ENCODE measurements at places on chromosomes 3 and 15.

GRCh38 chr15:71465131-71465955 lies 345.0 kb upstream of the NR2E3 start:
- no peak for DNase-seq

- DNase-seq: no peak
Measured at GRCh38 chr3:161640181-161640580, 143.6 kb downstream of the OTOL1 start.

GRCh38 chr3:117268318-117268717 lies 558.7 kb downstream of the TUSC7 start:
- DNase-seq: no peak

DNA sequence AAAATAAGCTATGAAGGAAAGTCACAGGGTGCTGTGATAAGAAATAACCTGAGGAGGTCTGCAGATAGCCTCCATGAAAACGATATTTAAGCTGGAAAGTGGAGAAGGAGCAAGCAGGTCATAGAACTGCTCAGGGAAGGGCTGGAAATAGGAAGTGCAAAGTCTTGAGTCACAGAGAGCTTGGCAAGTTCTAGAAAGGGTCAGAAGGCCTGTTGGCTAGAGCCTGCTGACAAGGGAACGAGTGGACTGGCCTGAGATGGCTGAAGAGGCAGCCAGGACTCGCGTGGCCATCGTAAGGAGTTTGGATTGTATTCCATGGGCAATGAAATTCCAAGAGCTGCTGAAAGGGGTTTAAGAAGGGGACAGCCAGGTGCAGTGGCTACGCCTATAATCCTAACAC lies 64.7 kb upstream of the IL12A start:
- DNase-seq: no peak

- no peak for DNase-seq
Measured at GRCh38 chr15:26083457-26083856, 220.3 kb upstream of the ATP10A start.

DNA sequence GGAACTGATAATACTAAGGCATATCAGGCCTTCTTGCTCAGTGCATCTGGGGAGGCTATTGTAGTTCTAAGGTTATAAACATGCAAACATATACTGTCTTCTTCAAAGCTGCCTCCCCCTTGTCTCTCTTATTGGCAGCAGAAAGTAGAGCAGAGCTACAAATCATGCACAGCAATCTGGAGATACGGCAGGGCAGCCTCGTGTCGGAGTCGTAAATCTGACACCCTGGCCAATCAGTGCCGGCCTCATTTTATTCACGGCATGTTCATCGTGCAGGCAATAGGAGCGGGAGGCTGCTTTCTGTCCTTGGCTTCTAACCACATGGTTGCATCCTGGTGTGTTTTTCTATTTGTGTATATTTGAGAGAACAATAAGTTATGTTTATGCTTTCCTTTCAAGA lies 300.2 kb upstream of the CNTN6 start:
- DNase-seq: no peak

- peak; percentile 40 for DNase-seq
Measured at GRCh38 chr3:119145500-119146167, at the start of gene TEX55. TSS of gene TEX55 (plus strand) at chr3:119146165. CDS start at chr3:119146190, 25 bp downstream.

DNA sequence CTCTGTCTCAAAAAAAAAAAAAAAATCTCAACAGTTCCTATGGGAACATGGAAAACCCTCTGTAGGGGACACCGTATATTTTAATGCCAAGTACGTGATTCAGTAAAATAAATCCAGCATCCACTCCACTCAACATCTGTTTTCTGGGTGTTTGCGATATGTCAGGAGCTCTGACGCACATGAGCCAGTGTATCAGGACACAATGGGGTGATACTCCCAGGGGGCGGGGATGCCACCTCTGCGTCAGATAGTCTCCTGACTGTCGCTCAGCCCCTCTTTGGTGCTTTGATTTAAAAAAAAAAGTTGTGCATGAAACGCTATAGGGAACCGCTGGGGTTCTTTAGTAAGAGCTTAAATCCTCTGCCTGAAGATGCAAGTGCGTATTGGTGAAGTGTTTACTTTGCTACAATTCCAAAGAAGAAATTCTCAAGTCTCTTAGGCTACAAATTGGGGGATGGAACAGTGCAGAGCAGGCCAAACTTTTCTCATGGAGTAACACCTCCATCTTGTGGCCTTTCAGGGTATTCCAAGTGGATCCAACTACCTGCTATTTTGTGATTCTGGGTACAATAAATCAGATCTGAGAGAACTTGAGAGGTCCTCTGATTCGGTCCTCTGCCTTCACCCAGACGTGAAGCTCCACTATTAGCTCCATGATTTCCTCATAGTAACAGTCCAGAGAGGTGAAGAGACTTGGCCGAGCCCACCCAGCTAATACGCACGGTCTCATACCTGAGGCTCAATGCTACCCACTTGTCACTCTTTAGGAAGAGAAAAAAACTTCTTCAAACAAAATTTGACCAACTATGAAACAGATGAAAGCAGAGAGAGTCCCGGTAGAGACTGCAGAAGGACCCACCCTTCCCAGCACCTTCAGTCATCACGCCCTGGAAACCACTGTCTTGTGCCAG lies 9.3 kb upstream of the NR2E3 start:
- DNase-seq: peak; percentile 26

GRCh38 chr15:79176151-79176550 lies 85.6 kb upstream of the RASGRF1 start:
- DNase-seq: no peak

- DNase-seq: no peak
Measured at GRCh38 chr3:8301977-8302735, 199.5 kb upstream of the LMCD1 start.

DNA sequence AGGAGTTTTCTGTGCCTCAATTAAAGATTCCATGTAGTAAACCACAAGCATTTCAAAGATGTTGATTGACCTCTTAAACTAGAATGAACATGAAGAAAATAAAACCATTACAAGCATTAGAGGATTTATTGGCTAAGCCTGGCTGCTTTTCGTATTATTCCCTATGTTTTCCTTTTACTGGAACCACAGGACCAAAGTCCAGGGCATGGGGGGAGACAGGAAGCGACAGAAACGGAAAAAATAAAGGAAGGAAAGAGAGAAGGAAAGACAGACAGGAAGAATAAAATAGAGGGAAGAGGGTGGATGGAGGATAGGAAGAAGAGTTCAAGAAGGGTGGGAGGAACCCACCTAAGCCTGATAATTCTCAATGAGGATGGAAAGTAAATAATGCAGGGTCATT lies 169.9 kb downstream of the SHQ1 start:
- DNase-seq: no peak

- no peak for DNase-seq
Measured at GRCh38 chr3:178538056-178538455, 1.8 kb downstream of the KCNMB2 start.

GRCh38 chr3:45033791-45034190 lies 7.7 kb downstream of the CLEC3B start:
- no peak for DNase-seq

DNA sequence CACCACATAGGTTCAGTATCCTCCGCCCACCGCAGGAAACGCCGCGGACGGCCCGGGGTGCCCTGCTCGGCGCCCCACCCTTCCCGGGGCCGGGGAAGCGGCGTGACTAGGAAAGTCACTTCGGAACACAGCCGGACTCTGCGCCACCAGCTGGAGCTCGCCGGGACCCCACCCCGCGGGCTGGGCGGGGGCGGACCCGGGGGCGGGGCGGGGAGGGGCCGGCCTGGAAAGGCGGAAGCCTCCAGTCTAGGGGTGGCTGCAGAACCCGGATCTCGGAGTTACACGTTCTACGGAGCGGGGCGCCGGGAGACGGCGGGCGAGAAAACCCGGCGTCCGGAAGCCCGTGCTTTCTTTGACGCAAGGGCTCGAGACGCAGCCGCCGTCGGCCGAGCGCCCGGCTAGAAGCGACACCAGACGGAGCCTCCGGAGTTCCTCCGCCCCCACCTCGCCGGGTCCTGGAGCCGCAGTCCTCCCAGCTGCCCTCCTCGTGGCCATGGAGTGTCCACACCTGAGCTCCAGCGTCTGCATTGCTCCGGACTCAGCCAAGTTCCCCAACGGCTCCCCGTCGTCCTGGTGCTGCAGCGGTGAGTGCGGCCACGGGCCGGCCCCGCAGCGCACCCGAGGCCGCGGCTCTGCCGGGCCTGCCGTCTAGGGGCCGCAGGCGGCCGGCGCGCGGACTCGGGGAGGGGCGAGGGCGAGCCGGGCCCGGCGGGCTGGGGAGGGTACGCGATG lies at the start of gene USP3:
TSS of gene USP3 (plus strand) at position 347 of the 732 bp plus-strand sequence. CDS start at position 494, 147 bp downstream.
- peak; percentile 81 for DNase-seq

DNA sequence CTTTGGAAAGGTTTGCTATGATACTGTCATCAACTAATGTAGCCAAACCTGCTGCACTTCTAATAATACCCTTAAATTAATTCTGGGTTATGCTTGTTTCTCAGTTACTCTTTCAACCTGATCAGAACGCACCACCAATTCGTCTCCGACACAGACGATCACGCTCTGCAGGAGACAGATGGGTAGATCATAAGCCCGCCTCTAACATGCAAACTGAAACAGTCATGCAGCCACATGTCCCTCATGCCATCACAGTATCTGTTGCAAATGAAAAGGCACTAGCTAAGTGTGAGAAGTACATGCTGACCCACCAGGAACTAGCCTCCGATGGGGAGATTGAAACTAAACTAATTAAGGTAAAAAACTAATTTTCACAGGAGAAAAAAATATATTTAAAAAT lies 7.9 kb upstream of the RPLP1 start:
- no peak for DNase-seq

DNA sequence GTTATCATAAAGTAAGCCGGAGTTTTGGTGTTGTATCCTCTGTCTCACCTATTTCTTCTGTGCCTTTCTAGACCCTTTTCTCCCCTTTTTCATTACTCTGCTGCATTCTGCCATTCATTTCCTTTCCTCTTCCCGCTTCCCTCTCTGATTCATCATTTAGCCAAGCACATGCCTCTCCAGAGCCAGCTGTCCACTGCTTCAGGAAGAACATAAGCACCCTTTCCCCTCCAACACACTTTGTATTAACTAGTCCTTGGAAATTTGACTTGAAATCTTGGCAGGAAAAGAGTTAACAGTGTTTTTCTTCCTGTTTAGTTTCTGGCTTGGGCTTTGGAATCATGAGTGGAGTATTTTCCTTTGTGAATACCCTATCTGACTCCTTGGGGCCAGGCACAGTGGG lies 9.7 kb downstream of the APH1B start:
- DNase-seq: no peak

GRCh38 chr3:134846911-134847317 lies 51.9 kb downstream of the EPHB1 start:
- DNase-seq: no peak

DNA sequence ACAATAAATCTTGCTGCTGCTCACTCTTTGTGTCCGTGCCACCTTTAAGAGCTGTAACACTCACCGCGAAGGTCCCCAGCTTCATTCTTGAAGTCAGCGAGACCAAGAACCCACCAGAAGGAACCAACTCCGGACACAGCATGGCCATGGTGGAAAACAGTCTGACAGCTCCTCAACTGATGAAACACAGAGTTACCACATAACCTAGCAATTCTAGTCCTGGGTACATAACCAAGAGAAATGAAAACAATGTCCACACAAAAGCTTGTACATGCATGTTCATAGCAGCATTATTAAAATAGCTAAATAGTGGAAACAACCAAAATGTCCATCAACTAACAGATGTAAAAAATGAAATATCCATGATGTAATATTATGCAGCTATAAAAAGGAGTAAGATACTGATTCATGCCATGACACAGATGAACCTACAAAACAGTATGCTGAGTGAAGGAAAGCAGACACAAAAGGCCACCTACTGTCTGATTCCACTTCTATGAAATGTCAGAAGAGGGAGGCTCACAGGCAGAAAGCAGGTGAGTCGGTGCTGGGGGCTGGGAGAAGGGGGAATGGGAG lies 36.8 kb downstream of the VGLL4 start:
- DNase-seq: no peak

DNA sequence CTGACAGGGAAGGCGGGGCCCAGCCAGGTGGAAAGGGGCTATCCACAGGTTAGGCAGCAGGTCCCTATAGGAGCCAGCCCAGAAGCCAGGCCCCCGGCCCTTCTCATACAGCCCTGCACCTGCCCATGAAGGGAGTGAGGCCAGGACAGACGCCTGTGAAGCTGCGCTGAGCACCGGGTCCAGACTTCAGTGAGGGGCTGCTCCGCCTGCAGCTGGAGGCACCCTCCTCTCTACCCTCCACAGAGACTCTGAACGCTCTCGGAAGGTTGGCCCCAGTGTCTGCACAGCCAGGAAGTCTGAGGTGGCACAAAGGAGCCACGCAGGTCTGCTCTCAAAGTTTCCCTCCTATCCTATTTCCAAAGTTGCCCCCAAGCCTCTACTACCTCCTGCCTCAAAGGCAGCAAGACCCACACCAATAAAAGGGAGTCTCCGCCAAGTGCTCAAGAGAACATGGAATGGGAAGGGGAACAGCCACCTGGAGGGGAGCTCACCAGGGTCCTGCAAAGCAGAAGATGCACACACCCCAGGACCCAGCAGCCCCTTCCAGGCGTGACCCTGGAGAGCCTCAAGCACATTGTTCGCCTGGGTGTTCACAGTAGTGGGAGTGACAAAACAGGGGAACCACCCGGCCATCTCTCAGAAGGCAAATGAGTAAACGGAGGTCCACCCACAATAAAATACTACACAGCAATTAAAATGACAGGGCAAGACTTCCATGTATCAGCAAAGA lies 19.5 kb downstream of the XXYLT1 start:
- no peak for DNase-seq

GRCh38 chr3:126134219-126134975 lies 46.0 kb downstream of the ALDH1L1 start:
- DNase-seq: no peak

DNA sequence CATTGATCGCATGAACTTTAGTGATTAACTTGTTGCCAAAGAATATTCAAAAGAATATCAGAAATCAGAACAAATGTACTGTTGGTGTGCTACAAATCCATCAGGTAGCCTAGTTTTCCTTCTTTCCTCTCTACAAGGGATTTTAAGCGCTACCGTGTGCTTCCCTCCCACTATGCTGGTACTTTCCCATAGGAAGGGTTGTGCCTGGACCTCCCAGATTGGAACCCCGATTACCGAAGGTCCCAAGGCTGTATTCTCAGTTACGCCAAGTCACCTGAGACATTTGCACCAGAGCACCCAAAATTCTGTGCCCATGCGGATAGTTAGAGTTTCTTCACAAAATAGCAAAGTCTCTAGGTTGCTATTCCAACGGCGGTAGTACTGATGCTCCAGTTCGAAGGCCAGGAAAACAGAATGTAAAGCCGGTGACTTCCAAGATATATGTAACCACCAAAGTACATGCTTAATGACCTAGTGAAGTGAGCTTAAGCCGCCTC lies 23.4 kb upstream of the GATM start:
- DNase-seq: no peak

- DNase-seq: peak; percentile 58
Measured at GRCh38 chr15:65400760-65401610, 21.8 kb downstream of the IGDCC4 start.

DNA sequence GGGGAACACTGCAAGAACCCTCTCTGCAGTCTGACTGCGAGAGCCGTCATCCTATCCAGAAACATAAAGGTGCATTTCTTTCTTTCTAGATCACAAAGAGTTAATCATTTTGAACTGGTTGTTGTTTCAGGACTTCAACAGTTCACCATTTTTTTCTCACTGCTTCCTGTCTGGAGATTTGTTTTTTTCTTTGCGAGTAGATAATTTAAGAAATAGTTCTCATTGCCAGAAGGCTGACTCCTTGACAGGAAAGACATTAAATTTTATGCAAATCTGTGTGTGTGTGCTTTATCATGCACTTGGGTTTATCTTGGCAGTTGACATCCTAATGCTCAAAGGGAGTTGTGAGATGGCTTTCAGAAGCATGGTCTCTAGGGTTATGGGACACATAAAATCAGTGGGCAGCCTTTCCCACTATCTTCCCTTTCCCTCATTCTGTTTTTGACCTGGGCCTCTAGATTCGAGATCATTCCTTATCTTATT lies 123.5 kb upstream of the TBL1XR1 start:
- no peak for DNase-seq

Data from NCI-H446 treated with DMSO at 0.1 percent for 48 hours (cell line).